ENCODE measurements at places on chromosomes 7 and 10.
A peak's percentile ranks its signal among the peaks of the same experiment; 100 is the strongest.

- DNase-seq, result no peak
These were observed 870 bp downstream of the GNA12 start for GRCh38 chr7:2843191-2843685.

- no peak for DNase-seq
These were observed 34.5 kb upstream of the CUX1 start for GRCh38 chr7:101782896-101783295.

- DNase-seq, result no peak
These were observed 15.7 kb upstream of the ARMC3 start for GRCh38 chr10:22911889-22912762.

GRCh38 chr7:127844707-127845331 lies 186.4 kb downstream of the LRRC4 start:
- DNase-seq, result peak; percentile 9

- DNase-seq, result no peak
These were observed 540.3 kb upstream of the IGFBP3 start for GRCh38 chr7:46461334-46461777.

DNA sequence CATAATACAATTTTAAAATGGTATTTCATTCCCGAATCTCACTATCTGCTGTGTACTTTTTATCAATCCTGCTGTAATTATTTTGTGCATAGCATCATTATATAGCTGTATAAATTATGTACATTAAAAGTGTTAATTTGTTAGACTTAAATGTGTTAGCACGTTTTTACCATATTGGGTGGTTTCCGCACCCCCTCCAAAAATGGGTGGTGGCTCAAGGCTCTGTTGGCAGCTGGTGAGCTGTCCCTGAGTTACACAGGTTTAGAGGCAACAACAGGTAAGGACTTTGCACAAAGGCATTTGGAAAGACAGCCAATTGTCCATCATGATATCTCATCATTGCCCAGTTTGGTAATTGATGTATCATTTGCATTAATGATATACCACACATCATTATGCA lies 18.6 kb upstream of the LMTK2 start:
- DNase-seq, result no peak

GRCh38 chr10:86553639-86554038 lies 32.0 kb upstream of the WAPL start:
- DNase-seq, result no peak

- DNase-seq, result no peak
These were observed 29.0 kb upstream of the HNRNPH3 start for GRCh38 chr10:68302871-68303270.

- no peak for DNase-seq
These were observed 2.1 kb upstream of the LIPM start for GRCh38 chr10:88800152-88801125.

GRCh38 chr10:68348265-68348741 lies 15.6 kb upstream of the PBLD start:
- DNase-seq, result peak; percentile 62

- DNase-seq, result no peak
These were observed 51.4 kb downstream of the NPS start for GRCh38 chr10:127600479-127600878.

DNA sequence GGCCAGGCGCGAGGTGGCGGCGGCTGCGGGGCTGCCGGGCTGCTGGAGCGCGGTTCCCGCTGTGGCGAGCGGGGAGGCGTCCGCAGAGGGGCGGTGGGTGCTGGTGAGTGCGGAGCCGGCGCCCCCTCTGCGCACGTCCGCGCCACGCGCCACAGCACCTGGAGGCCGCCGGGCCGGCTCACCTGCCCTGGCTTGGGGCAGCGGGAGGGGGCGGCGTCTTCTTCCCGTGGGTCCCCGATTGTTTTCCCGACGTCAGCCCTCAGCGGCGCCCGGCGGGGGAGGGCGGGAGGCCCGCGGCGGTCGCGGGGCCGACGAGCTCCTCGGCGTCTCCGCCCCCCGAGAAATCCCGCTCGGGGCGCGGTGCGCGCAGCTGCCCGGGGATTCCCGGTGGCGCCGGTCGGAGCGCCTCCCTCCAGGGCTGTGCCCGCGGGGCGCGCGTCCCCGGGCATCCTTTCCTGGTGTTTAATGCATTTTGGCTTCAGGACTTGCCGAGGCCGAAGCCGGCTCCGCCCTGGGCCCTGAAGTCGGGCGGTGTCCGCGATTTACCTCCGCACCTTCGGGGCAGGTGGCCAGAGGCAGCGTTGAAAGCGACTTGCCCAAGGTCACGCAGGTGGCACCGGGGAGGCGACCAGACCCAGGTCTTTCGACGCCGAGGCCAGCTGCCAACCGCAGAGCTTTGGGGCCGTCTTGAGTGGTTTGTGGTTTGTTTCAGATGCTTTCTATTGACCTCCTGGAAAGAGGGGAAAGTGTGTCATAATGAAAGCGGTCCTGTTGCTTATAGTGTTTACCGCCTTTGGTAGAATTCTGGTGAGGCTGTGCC lies 561 bp downstream of the PLEKHA1 start:
- no peak for DNase-seq
